Neural crest cell (in vitro differentiated cells): ENCODE measurements at places on chromosomes 16 and 17. TPM values are rescaled to one million over a fixed set of nuclear protein-coding genes. Genes with fewer than 3 reads are reported as not detected.

SLC12A3 gene
- total RNA-seq, result not detected in 2 replicates

SCRN2 gene
- total RNA-seq, result 32.7 and 37.8 TPM in 2 replicates

CAPNS2 gene
- 0.23 TPM in 1 of 2 replicates, not detected in the other for total RNA-seq

DNA sequence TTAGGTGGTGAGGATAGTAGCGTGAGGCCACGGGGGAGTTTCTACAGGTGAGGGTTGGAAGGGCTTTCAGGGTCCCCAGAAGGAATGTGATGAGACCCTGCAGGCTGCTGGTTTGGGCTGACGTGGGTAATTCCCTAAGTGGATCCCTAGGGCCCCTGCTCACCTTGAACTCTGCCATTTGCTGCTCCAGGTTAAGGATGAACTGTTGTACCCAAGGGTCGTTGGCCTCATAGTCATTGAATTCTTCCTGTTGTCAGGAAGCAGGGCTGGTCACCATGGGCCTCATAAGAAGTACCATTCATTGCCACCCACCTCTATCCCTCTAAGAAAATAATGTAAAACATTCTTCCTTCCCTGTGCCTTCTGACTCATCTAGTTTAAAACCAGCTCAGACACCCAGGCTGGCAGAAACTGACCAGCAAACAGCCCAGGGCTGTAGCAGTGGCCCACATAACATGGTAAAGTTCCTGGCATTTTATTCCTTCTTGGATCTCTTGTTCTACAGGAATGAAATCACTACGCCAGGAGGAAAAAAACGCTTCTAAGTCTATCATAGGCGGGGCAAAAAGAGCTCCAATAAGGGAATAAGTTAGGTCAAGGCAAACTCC, 27.6 kb downstream of the FCSK start:
- no peak overlapping the region for H3K27ac ChIP-seq
- H3K4me1 ChIP-seq, result no peaks in the 10 kb centered on the region
- no peaks in the 10 kb centered on the region for H3K27me3 ChIP-seq
- no peak for DNase-seq
- peaks cover 3% of the 10 kb centered on the region for H3K36me3 ChIP-seq

- H3K4me3 ChIP-seq, result peak overlapping the region; percentile 91
- H3K4me1 ChIP-seq, result peaks cover 38% of the 10 kb centered on the region
- H3K27me3 ChIP-seq, result no peaks in the 10 kb centered on the region
- H3K27ac ChIP-seq, result no peak overlapping the region
These were observed 1.7 kb downstream of the TBKBP1 start for GRCh38 chr17:47695429-47696376.

- H3K36me3 ChIP-seq, result no peaks in the 10 kb centered on the region
- no peaks in the 10 kb centered on the region for H3K4me1 ChIP-seq
- no peak for DNase-seq
- no peak overlapping the region for H3K27ac ChIP-seq
- H3K4me3 ChIP-seq, result no peak overlapping the region
- peaks cover 9% of the 10 kb centered on the region for H3K27me3 ChIP-seq
These were observed 74.0 kb upstream of the CREBBP start for GRCh38 chr16:3954411-3954921.

- no peaks in the 10 kb centered on the region for H3K36me3 ChIP-seq
- H3K27ac ChIP-seq, result no peak overlapping the region
- no peak for DNase-seq
- H3K27me3 ChIP-seq, result no peaks in the 10 kb centered on the region
These were observed 52.2 kb downstream of the TBC1D16 start for GRCh38 chr17:79983456-79983855.

- H3K4me1 ChIP-seq, result no peaks in the 10 kb centered on the region
- peaks cover 11% of the 10 kb centered on the region for H3K27me3 ChIP-seq
- H3K4me3 ChIP-seq, result peak overlapping the region; percentile 19
- no peak overlapping the region for H3K27ac ChIP-seq
- H3K36me3 ChIP-seq, result no peaks in the 10 kb centered on the region
These were observed 3.4 kb downstream of the NECAB2 start for GRCh38 chr16:83971165-83972130.

GRCh38 chr17:80476877-80477646, 655 bp upstream of the NPTX1 start:
- H3K27me3 ChIP-seq, result peaks cover 80% of the 10 kb centered on the region
- no peaks in the 10 kb centered on the region for H3K36me3 ChIP-seq
- no peak overlapping the region for H3K4me3 ChIP-seq
- H3K27ac ChIP-seq, result no peak overlapping the region
- DNase-seq, result no peak

DNA sequence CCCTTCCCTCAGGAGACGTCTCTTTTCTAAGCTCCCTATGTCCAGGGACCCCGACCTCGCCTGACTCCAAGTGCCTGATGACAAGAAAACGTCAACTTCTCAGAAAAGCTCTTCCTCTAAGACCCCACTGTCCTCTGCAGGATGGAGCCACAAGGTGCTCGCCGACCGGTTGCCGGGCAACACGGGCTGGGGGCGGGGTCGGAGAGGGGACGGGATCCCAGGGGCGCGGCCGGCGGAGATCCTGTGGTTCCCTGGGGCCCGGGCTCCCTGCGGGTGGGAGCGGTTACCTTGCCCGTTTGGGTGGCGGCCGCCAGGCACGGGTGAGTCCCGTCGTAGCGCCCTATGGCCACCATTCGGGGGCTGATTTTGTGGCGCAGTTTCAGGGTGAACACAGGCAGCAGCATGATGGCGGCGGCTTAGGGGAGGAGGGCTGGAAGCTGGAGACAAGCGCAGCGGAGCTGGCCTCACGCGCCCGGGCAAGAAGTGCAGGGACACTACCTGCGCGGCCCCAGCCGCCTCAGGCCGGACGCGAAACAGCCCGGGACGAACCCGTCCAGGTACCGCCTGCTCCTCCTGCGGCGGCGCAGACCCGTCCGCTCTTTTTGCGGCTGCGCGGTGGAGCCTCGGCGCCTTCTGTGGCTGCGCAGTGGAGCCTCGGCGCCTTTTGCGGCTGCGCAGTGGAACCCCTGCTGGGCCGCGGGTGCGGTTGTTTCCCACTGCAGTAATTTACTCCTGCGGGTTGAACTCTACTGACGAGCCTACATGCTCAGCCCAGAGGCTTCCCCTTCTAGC, at the start of gene BBS2:
TSS of gene BBS2 (minus strand) at position 566 of the 792 bp plus-strand sequence. CDS start at position 404, 162 bp downstream.
- peaks cover 29% of the 10 kb centered on the region for H3K4me1 ChIP-seq
- peak within 1 kb of the TSS; percentile 79 for H3K4me3 ChIP-seq
- H3K27me3 ChIP-seq, result no peaks in the 10 kb centered on the region
- H3K36me3 ChIP-seq, result no peaks in the 10 kb centered on the region

GRCh38 chr17:40942553-40942952, 5.1 kb upstream of the KRT23 start:
- H3K4me3 ChIP-seq, result no peak overlapping the region
- no peak for DNase-seq
- H3K27ac ChIP-seq, result no peak overlapping the region
- H3K36me3 ChIP-seq, result no peaks in the 10 kb centered on the region
- H3K27me3 ChIP-seq, result peaks cover 2% of the 10 kb centered on the region

GRCh38 chr16:49857423-49858181, 1.7 kb upstream of the ZNF423 start:
- peaks cover 3% of the 10 kb centered on the region for H3K36me3 ChIP-seq
- H3K27ac ChIP-seq, result peak overlapping the region; percentile 90
- H3K4me1 ChIP-seq, result peaks cover 32% of the 10 kb centered on the region
- H3K27me3 ChIP-seq, result peaks cover 39% of the 10 kb centered on the region
- peak; percentile 50 for DNase-seq
- peak overlapping the region; percentile 93 for H3K4me3 ChIP-seq

DNA sequence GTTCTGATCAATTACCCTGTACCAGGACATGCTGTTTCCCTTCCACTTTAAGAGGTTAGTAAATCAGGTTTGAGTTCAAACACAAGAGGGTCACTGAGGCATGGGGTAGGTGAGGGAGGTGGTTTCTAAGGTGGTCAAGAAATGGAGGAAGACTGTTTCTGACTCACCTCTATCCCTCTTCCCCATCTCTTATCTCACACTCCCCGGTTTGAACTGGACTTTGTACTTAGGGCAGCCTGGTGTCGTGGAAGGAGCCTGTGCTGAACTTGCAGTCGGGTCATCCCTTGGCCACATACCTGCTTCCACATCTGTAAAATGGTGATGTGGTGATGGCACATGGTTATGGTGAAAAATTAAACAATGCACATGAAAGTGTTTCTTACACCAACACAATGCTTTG, 17.2 kb upstream of the TMEM98 start:
- no peak overlapping the region for H3K4me3 ChIP-seq
- no peak for DNase-seq
- H3K36me3 ChIP-seq, result no peaks in the 10 kb centered on the region
- H3K27me3 ChIP-seq, result no peaks in the 10 kb centered on the region

DNA sequence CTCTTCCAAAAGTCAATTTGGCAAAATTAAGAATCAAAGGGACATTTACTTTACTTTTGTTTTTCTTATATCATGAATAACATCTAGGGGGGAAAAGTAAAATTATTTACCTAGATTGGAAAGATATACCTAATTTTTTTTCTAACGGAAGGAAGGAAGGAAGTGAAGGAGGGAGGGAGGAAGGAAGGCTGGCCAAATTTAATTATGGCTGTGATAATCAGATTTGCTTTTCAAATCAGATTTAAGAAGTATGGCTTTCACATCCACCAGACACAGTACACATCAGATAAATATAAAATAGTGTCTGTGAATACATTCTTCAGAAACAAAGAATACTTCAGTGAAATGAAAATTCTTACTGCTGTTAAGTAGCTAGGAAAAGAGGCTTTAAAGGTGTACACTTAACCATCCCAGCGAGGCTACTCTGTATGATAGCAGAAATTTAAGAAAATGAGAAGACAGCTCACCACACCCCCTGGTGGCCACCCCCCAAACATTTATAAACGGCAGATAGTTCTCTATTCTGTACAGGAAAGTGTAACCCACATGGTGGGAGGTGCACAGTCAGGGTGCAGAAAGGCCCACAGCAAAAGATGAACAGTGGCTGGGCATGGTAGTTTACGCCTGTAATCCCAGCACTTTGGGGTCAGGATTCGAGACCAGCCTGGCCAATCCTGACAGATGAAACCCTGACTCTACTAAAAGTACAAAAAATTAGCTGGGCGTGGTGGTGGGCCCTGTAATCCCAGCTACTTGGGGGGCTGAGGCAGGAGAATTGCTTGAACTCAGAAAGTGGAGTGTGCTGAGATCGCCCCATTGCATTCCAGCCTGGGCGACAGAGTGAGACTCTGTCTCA, 150.8 kb downstream of the SSH2 start:
- H3K27ac ChIP-seq, result no peak overlapping the region
- no peak overlapping the region for H3K4me3 ChIP-seq
- peaks cover 7% of the 10 kb centered on the region for H3K36me3 ChIP-seq
- H3K4me1 ChIP-seq, result peaks cover 12% of the 10 kb centered on the region
- peak; percentile 68 for DNase-seq

DNA sequence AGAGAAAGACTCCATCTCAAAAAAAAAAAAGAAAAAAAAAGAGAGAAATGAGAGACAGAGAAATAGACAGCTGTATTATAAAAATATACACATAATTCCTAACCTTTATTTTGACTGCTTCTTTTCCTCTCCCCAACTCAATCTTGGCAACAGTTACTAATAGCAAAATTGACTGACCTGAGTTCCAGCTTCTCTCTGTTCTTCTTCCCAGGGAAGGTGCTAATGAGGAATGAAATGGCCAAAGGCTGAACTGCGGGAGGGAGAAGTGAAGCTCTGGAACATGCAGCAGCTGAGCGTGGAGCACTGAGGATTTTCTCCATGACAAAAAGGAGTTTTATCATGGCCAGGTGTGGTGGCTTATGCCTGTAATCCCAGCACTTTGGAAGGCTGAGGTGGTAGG, 25.2 kb upstream of the PRKCA start:
- H3K27ac ChIP-seq, result no peak overlapping the region
- H3K4me3 ChIP-seq, result no peak overlapping the region
- no peak for DNase-seq
- H3K36me3 ChIP-seq, result no peaks in the 10 kb centered on the region
